Brain microvascular endothelial cell (primary cell): ENCODE measurements at places on chromosomes 5 and 9.

GRCh38 chr5:163347671-163348070 is 89.7 kb upstream of the CCNG1 start:
- DNase-seq: peak; percentile 51

GRCh38 chr5:1033178-1033577 is 24.6 kb downstream of the NKD2 start:
- DNase-seq: no peak

GRCh38 chr9:135055181-135055580 is 32.3 kb upstream of the OLFM1 start:
- no peak for DNase-seq

DNA sequence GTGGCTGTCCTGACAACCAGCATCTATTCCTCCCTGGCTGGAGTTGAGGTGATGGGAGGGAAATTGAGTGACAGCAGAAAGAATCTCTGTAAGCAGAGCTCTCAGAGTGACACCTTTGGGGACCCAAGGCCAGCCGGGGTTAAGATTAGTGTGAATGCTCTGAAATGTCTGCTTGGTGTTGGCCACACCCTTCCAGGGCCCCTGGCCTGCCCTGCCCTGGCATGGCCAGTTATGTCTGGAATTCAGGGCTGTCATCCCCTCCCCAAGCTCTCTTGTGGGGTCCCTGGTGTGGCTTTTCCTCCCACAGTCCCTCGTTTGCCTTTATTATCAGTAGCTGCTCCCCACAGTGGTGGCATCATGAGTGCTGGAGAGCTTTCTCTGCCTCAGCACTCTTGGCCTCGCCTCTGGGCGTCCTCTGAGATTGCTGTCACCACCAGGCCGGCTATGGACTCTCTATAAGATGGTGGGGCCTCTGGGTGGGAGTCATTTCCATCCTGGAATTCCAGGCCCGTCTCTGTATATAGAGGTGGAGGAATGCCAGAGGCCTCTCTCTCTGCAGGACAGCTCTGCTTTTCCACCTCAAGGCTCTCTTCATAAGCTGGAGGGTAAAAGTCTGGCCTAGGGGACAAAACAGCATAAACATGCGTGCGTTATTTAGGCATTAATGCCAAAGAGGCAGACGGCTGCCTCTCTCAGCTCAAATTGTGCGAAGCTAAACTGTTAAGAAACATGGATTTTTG is 3.6 kb downstream of the TMEM252 start:
- DNase-seq: no peak

GRCh38 chr9:120608421-120608820 is 28.5 kb upstream of the CDK5RAP2 start:
- no peak for DNase-seq

GRCh38 chr5:132075719-132076077 is 2.1 kb downstream of the CSF2 start:
- no peak for DNase-seq

- DNase-seq: no peak
These were observed 88.5 kb downstream of the SUSD1 start for GRCh38 chr9:112086627-112087026.

DNA sequence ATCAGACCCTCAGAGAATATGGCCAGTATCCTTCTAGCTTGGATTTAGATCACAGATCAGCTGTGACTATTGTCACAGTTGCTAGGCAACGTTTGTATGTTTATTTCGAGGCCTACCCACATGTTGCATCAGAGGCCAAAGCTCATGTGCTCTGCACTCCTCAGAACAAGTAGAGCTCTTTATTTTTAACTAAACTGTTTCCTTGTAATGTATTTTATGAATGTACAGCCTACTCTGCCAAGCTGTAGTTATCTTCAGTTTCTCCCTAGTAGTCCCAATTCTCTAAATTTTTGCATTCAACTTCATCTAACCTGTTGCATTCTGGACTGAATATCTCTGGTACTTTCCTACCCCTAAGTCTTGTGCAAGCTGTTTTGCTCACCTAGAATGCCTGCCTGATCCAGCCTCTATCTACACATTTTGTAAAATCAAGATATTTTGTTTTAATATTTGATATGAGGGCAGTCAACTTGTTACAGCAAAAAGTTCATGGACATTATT is 52.8 kb downstream of the CAST start:
- DNase-seq: peak; percentile 84

GRCh38 chr5:44312374-44312773 is 76.8 kb downstream of the FGF10 start:
- DNase-seq: no peak

GRCh38 chr5:4772591-4772990 is 367.5 kb upstream of the ADAMTS16 start:
- DNase-seq: no peak

DNA sequence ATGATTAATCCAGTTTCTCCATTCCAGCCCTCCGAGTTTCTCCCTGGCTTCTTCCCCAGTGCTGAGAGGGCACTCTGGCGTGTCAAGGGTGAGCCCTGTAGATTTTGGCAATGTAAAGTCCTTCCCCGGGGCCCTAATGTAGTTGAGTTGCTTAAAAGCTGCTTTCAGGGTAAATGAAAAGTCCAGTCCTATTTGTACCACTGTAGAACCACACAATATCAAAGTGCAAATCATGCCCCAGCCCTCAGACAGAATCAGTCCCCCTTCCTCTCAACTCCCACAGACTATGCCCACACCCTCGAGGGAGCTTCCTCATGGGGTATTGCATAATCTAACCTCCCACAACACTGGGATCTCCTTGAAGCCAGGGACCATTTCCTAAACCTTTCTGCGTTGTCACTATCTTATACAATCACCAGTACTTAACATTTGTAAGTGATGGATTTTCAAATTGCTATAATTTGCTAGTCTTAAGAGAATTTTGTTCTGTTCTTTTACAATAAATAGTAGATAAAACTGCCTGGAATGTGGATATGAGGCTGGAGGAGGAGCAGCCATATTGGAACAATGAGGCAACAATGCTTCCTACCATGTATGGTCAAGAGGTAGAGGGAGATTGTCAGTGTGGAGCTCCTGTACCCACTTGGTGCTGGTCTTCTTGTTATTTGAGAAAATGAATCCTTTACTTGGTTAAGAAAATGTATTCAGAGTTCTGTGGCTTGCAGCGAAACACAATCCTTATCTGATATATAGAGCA is 34.4 kb downstream of the ZNF366 start:
- DNase-seq: no peak

DNA sequence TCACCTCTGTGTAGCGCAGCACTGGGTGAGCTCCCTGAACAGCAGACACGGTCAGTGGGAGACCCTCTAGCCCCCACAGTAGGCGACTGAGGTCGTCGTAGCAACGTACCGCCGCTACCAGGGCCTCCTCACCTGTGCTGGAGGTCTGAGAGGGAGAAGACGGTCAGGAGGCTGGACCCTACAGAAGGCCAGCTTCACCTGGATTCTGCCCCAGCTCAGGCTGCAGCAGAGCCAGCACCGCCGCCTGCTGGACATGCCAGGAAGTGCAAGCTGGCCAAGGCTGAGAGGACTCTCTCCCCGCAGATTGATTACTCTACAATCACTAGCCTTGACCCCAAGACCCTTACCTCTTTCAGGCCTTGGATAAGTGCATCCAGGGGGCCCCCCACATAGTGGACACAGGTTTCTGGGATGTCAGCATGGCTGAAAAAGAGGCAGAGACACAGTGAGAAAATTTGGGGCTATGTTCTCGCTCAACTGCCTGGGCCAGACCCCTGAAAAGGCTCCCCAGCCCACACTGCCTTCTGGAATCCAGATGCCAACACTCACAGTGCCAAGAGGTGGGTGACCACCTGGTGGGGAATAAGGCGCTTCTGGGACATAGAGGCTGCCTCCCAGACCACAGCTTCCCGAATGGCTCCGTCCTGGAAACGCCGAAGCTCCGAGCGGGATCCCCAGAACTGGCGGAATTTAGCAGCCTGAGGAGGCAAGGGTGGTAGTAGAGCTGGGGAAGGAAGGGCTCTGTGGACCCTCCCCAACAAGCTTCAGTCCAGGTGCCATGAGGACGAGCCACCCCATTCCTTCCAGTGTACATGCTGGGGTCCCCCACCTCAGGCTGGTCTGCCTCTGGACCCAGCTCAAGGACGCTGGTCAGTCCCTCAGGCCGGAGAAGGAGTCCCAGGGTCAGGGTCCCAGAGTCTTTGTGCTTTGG is 6.9 kb downstream of the NOL6 start:
- peak; percentile 25 for DNase-seq

DNA sequence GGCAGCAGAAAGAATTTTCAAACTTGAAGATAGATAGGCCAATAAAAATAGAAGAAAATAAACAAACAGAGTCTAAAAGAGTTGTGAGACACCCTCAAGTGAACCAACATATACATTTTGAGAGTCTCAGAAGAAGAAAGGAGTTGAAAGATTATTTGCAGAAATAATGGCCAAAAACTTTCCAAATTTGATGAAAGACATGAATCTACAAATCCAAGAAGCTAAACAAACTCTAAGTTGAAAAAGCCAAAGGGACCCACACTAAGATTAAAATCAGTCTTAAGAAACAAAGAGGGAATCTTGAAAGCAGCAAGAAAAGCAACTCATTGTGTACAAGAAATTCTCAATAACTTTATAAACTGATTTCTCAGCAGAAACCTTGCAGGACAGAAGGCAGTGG is 137.0 kb downstream of the SAXO1 start:
- DNase-seq: no peak

DNA sequence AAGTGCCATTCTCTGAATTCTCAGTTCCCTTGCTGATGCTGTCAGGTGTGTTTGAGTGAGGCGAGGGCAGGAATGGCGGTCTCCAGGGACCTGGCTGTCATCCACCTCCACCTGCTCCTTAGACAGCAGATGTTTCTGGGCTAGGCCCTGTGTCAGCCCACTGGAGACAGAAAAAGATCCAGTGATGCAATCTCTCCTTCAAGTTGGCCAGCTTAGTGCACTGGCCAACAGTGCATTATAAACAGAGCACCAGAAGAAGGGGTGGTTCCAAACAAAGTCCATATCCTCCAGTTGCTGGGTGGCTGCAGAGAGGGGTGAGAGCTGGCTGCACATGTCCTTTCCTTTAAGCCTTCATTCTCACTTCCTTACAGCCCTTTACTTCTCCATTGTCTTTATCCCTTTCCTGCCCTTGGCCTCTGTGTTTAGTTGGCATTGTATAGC is 26.5 kb downstream of the NANS start:
- no peak for DNase-seq

DNA sequence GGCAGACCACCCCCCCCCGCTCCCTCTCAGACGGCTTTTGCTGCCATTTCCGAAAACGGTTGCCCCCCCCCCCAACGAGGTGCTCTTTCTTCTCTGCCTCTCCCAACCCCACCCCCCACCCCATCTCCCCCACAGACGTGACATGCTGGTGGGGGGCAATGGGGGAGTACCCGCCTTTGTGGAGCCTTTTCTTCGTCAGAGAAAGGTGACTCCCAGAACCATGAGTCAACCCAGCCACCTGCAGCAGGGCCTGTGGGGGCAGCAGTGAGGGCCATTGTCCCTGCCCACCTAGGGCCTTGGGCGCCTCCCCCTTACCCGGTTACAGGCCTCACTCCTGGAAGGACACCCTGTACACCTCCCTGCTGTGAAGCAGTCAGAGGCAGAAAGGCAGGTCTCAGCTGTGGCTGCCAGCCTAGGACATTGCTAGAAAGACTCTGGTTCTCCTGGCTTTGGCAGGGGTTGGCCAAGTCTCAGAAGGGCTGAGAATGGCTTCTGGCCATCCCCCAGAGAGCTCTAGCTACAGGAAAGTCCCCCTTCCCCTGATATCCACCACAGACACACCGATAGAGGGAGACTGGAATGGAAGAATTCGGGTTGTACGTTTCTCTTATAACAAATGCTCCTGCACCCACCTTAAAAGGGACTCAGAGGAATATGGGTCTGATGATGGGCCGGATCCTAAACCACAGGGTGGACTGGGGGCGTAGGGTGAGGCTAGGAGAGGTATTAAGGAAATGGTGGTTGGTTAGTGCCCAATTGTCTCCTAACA is 2.2 kb downstream of the DNAJB5 start:
- no peak for DNase-seq

DNA sequence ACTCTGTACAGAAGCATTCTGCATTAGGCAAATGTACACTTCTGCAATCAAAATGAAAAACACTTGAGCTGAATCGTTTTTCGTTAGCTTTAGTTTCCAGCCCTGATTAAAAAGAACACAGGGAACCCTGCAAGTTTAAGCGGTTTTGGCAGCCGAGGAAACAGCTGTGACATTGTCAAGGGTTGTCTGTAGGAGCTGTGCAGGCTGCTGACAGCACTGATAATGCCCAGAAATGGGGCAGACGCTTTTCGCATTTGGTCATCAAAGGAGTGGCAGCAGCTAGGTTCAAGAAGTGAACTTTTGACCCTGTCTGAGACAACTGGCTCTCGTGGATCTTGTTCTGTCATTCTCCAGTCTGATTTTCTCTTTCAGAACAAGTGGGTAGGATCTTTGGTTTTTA is 165.6 kb upstream of the CCDC152 start:
- no peak for DNase-seq

DNA sequence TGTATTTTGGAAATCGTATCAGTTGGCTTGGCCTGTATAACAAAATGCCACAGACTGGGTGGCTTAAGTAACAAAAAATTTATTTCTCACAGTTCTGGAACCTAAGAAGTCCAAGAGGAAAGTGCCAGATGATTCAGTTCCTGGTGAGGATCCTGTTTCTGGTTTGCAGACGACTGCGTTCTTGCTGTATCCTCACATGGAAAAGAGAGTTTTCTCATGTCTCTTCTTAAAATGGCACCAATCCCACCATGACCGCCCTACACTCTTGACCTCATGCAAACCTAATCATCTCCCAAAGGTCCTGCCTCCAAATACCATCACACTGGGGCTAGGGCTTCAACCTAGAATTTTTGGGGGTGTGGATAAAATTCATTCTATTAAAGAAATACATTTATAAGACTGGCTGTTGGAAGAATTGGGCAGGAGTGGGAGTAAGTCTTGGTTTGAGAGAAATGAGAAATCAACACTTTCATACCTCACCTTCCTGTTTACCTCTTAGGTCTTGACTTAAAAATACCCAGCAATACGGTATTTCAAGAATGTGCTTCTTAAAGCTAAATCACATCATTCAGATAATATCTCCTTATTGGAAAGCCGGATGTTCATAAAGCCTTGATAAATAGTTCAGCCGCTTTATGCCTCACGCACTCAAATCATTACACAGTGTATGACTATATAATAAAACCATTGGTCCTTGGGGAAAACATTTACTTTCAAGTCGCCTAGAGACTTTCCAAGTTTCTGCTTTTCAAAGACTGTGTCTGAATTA is 28.7 kb downstream of the PTTG1 start:
- DNase-seq: no peak

DNA sequence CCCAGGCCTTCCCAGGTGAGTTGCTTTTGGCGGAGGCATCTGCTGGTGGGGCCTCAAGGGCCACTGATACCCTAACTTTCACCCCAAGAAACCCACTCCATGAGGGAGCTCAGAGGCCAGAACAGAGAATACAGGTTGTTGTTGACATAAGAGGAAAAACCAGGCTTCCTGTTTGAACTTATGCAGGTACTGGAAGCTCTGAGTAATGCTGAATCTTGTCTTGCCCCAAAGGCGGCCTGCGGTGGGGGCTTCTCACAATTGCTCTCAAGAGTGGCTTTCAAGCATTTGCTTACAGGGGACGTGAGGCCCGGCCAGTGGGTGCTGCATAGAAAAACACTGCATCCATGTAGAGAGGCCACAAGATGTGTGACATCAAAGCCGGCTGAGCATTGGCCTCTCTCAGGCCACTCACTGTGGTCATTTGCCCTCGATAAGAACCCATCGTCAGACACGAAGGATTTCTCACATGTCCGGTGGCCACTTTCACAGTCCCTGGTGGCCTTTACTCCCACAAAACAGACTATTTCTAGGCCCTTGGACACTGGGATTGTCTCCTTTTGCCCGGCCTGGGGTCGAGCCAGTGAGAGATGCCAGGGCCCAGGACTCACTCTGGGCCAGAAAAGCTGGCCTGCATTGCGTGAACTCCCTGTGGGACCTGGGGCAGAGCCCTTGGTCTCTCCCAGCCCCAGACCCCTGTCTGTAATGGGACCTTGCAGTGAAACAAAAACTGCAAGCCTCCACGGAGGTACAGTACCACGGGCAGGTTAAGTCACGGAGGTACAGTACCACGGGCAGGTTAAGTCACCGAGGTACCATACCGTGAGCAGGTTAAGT is 34.5 kb upstream of the TCF7 start:
- no peak for DNase-seq
